ENCODE measurements at places on chromosomes 12 and 14.

DNA sequence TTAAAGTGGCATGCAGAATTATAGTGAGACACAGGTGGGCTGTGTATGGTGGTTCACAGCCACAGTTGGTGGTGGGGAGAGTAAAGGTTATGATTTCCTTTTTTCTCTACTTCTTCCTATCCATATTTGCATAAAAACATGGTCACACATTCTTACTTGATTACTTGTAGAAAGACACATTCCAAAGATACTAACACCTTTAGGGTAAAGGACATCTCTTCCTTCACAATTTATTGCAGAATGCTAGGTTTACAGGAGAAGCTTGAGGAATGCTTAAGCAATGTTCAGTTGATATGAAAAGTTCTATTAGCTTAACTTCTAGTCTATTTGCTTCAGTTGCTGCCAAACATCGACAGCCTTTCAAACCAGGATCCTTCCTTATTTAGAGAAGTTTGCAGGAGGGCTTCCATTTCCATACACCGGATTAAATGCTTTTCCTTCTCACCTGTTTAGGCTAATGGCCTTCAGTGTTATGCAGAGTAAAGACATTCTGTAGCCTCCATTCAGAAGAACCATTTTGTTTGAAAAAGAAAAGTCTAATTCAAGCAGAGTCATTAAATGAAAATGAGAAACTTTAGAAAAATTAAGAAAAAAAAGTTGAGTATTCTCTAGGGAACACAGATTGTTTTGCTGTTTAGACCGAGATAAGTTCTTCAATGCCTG lies 2.6 kb upstream of the PHC1 start:
- DNase-seq = no peak

GRCh38 chr14:70622111-70622712 lies 19.5 kb upstream of the TTC9 start:
- DNase-seq = peak; percentile 80

DNA sequence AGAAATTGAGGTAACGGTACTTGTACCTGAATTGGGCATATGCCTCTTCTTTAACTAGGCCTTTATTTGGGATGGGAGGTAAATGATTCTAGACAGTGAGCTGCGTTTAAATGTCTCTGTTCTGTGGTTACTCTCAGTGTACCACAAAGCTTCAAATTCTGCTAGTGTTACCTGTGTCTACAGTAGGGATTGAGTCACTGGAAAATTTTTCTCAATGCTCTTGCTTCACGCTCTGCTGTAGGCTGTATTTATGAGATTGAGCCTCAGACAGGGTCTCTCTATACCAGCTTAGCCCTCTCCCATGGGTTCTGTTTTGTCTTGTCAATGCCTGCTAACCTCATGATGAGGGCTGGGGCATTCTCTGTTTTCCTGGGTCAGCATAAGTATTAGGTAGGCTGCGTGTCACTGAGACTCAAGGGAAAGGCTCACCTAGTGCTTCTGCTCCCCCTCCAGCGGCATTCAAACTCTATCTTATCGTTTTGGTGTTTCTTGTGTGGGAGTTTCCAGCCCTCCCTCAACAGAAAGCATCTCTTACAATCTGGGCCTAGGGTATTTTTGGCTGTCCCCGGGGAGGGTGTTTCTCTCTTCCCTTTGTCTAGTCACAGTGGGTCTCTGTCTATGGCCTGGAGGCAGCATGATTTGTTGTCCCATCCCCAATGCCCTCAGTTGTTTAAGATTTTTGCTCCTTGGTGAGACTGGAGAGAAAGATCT lies 285.8 kb downstream of the ADGRD1 start:
- no peak for DNase-seq

DNA sequence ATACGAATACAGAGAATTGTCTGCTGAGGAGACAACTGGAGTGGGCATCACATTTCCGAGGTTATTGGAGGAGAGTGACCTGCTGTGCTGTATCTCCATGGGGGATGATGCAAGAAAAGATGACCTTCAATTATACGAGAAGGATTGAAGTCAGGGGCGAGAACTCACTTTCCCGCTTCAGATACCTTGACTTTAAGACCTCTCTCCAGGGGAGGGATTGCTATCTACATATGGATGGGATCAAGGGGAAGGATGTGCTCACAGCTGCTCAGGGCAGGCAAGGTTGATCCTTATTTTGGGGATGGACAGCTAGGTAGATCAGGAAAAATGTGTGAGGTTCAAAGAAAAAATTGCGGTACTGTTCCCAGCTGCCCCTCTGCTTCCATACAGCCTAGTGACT lies 24.4 kb downstream of the NEUROD4 start:
- no peak for DNase-seq

- DNase-seq = no peak
Observed at GRCh38 chr14:105093431-105094192, 28.4 kb upstream of the GPR132 start.

- DNase-seq = peak; percentile 13
Observed at GRCh38 chr12:69108037-69108436, 131.3 kb upstream of the CPSF6 start.

DNA sequence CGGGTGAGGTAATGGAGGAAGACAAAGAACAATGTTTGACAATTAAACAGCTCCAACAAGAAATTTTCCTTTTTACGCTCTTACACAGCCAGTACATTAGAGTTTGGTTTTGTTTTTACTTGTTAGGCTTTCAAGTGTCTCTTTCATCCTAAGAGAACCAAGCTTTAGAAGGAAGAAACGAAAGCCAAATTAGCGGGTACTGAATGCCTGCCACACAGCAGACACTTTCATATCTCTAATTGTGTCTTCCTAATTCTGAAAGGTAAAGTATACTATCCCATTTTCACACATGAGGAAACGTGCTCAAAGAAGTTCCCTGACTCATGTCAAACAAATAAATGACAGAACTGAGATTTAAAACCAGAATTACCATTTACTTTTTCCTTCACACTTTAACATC lies 65.0 kb downstream of the CDK17 start:
- no peak for DNase-seq

- DNase-seq = no peak
Observed at GRCh38 chr14:91920526-91920925, 27.0 kb downstream of the FBLN5 start.

All from NCI-H2171 treated with DMSO at 0.1 percent for 48 hours (cell line).